Right hindlimb (tissue), 1 donor: ENCODE measurements at places on chromosomes 13 and 19.

GRCh38 chr13:27001705-27002104, 169.9 kb downstream of the USP12 start:
- DNase-seq = no peak

DNA sequence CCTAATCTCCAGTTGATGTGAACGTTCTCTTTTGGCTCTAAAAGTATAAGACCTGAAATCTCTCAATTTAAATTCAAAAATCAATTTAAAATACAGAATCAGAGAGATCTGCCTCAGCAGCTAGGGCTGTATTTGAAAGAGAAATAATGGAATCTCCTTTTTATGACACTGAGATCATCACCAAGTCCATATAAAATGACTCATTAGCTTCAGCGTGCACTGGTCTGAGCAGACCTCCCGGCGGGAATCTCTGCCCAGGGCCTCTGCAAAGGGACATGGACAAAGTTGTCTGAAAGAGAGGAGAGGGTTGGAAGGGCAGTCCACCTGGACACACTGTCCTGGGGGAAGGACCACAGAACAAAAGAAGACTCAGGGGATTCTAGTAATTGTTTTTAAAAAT, 855.6 kb downstream of the EFNB2 start:
- no peak for DNase-seq

GRCh38 chr13:33228648-33229445, 56.7 kb downstream of the STARD13 start:
- DNase-seq = no peak

DNA sequence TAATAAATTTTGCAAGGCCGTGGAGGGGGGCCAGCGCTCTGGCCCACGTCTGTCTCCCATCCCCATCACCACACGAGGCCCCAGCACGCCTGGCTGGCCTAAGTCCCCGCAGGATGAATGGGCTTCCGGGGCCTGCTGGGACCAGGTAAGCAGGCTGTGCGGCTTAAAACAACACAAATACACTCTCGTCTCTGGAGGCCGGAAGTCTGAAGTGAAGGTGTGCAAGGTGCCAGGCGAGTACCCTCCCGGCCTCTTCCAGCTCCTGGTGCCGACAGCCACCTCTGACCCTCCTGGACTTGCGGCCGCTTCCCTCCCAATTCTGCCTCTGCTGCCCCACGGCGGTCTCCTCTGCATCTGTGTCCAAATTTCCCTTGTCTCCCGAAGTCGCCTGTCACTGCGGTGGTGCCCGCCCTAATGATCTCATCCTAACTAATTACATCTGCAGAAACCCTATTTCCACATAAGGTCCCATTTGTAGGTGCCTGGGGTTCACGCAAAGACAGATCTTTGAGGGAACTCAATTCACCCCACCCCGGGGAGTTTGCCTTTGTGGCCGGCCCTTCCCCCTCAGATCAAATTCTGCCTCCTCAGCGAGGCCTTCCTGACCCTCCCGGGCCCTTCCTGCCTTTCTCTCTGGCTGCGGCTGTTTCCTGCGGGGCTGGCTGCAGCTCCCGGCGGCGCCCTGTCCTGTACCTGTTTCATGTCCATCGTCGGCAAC, 8.1 kb upstream of the PTBP1 start:
- DNase-seq = peak; percentile 63

DNA sequence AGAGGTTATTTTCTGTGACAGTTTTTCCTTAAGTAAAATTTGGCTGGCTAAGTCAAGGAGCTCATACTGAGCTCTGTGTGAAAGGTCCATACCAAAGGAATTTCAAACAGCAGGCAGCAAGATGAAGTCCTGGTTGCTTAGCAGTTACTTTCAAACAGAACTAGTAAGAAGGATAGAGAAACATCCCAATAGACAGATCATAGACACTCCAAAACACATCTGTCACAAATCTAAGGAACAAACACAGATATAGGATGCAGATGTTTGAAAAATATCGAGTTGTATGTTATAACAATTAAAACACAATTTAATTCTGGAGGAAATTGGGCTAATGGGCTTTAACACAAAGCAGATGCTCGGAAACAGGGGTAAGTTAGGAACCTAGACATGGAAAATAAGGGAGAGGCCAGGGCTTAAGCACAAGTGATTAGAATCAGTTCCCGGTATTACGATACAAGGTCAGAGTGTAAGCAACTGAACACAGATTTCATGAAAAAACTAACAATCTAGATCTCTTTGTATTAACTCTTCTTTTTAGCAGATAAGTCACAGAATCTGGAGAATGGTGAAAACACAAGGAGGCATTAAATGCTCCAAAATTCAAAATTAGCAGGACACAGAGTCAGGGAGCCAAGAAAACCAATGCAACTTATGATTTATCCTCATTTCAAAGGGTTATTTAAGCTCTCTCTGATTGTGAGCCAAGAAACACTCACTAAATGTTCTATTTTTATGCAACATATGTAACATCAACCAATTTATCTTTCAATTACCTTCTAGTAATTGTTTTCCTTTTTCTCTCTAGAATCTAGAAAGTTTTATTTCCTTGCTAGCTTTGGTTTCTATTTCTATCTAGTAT, 1992.9 kb upstream of the PCDH20 start:
- no peak for DNase-seq

DNA sequence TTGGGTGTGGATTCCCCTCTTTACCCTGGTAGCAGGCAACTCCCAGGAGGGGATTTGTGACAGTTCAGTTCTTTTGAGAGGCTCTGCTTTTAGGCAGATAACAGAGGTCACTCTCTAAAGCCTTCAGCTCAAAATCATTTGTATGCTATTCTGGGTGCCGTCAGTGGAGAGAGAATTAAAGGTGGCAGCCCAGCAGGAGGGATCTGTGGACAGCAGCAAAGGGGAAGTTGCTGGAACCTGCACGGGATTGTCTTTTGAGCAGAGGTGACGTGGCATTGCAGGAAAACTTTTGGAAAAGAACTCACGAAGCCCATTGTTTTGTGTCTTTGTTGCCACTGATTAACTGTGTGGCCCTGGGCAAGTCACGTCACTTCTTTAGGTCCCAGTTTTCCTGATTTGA, 62.4 kb upstream of the C1QTNF9 start:
- DNase-seq = no peak

DNA sequence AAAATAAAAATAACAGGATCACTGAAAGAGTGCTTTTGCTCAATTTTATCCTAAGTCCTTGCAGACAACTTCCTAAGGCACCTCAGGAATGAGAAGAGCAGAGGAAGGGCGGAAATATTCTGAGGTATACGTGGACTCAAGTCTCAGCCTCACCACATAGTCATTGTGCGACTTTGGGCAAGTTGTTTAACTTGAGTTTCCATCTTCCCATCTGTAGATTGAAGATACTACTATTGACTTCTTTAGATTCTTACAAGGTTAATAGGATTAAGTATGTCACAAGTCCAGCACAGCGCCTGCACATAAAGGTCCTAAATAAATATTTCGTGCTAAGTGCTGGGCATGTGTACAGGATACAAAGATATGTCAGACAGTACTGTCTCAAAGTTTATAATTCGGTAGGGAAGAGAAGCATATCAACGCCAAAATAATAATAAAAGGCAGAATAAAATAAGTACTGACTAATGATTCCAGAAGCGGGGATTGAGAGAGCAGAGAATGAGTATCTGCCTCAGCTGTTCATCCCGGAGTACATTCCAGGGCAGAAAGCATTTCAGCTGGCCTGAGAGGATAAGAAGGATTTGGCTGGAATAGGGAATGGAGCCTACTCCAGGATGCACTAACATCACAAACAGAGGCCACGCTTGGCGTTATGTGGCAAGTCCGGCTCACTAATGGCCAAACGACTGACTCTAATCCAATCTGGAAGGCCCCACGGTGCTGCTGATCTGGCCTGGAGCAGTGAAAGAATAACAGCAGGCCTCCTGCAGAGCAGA, 139.7 kb downstream of the FLT1 start:
- no peak for DNase-seq

DNA sequence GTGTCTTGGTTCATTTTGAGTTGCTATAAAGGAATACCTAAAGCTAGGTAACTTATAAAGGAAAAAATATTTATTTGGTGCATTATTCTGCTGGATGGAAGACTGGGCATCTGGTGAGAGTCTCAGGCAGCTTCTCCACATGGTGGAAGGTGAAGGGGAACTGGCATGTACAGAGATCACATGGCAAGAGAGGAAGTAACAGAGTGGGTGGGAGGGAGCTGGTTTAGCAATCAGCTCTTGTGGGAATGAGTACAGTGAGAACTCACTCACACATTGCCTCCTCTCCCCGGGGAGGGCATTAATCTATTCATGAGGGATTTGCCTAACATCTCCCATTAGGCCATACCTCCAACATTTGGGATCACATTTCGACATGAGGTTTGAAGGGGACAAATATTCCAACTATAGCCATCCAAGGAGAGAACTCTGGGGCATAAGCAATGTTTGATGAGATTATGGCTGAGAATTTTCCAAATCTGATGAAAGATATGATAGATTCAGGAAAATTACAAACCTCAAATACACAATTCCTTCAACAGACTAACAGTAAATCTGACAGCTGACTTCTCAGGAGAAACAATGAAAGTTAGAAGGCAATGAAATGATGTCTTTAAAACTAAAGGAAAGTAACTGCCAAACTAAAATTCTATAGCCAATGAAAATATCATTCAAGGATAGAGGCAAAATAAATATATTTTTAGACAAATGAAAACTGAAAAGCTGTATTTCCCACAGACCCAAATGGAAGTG, 52.5 kb downstream of the MTUS2 start:
- no peak for DNase-seq

DNA sequence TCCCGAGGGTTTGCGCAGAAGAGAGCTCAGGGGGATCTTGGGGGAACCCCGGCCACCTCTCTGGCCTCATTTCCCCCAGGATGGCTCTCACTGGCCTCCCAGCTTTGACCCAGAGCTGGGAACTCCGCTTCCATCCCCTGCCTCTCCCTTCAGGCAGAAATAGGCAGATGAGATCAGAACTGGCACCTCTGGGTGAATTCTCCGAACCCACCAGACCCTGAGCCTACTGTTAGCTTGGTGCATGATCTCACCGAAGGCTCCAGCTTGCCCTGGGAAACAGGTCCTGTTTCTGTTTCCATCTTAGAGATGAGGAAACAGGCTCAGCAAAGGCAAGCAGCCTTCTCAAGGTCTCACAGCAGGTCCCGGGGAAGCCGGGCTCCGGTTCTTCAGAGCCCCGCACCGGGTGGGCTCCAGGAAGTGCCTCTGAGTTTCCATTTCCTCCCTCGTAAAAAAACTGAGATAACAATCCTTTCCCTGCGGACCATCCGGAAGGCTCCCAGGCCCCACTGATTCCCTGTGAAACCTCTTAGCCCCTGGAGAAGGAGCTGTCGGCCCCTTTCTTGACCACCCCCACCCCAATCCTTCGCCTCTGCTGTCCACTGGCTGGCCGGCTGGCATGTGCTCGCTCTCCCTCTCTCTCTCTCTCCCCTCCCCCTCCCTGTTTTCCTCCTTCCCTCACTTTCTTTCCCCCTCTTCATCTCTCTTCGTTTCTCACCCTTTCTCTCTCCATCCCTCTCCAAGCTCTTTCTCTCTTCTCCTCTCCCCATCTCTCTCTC, 2.1 kb downstream of the NECTIN2 start:
- peak; percentile 60 for DNase-seq

GRCh38 chr13:100835695-100836094, 161.1 kb upstream of the TMTC4 start:
- no peak for DNase-seq

DNA sequence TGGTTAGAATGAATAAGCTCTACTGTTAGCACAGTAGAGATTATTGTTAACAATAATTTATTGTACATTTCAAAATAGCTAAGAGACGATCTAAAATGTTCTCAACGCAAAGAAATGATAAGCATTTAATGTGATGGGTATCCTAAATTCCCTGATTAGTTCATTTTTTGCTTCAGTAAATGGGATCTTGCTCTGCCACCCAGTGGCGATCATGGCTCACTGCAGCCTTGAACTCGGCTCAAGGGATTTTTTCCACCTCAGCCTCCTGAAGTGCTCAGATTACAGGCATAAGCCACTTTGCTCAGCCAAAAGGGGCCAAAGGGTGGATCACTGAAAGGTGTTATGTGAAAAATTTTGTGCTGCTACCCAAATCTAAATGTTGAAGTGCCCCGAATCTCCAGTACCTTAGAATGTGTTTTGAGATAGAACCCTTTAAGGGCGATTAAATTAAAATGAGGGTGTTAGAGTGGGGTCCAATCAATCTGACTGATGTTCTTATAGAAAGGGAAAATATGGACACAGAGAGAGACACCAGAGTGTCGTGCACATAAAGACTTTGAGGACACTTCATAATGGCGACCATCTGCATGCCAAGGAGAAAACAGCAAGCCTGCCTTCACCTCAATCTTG, 31.5 kb upstream of the ZNF766 start:
- peak; percentile 66 for DNase-seq

DNA sequence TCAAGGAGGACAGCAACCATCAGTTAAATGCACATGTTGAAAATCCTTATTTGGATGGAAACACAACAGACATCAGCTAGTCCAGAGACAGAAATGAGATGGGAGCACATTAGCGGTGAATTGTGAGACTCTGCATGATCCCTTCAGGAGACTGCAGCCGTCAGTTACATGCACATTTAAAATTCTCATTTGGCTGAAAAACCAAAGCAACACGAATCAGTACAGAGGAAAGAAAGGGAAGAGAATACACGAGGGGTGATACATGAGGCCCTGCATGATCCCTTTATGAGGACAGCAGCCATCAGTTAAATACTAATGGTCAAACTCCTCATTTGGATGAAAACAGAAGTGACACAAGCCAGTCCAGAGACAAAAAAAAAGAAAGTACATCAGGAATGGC, 123.4 kb downstream of the PTPRS start:
- DNase-seq = no peak

DNA sequence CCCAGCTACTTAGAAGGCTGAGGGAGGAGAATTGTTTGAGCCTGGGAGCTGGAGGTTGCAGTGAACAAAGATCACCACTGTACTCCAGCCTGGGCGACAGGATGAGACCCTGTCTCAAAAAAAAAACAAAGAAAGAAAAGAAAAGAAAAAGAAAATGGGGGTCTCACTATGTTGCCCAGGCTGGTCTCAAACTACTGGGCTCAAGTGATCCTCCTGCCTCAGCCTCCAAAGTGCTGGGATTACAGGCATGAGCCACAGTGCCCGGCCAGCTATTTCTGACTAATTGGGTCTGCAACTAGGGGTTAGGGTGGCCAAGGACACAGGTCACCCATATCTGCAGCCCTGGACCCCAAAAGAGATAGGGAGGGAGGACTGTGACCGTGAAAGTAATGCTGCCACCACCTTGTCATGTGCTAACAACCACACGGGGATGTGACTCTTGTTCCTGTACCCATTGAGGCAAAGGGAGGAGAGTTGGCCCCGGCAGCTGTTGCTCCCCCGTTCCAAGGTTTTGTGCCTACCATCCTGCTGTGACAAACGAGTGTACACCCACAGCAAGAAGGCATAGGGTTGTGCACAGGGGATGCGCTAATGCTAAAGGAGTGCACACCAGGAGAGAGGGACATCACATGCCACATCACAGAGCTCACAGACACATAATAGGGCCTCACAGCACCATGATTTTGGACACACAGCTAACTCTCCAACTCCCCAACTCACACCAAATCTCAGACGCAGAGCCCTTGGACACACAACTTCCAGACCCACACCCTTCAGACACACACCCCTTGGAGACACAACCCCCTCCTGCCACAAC, 619 bp downstream of the MEF2B start:
- DNase-seq = no peak
